ENCODE measurements at places on chromosomes 16 and 17.

- DNase-seq: no peak
These were observed 19.0 kb upstream of the PRKCA start for GRCh38 chr17:66283296-66283934.

- no peak for DNase-seq
These were observed 2.1 kb upstream of the KANSL1 start for GRCh38 chr17:46195217-46195855.

DNA sequence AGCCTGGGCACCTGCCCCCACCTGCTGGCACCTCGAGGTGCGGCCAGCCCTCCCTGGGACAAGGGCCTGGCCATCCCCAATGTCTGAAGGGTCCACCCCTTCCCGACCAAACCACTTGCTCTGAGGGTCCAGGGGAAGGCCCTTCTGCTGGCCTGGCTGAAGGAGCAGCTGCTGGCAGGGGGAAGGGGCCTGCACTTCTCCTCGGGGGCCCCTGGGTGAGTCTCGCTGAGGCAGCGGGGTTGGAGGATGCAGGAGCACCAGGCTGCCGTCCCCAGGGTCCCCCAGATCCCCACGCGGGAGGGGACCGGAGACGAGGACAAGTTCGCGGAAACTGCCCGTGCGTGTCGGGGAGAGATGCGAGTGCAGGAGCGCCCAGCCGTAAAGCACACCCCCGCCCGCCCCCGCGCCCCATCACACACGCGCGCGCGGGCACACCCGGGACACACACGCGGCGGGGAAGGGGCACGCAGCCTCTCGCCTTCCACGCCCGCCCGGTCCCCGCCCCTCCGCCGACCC lies 725 bp upstream of the CACNA1H start:
- peak; percentile 27 for DNase-seq

DNA sequence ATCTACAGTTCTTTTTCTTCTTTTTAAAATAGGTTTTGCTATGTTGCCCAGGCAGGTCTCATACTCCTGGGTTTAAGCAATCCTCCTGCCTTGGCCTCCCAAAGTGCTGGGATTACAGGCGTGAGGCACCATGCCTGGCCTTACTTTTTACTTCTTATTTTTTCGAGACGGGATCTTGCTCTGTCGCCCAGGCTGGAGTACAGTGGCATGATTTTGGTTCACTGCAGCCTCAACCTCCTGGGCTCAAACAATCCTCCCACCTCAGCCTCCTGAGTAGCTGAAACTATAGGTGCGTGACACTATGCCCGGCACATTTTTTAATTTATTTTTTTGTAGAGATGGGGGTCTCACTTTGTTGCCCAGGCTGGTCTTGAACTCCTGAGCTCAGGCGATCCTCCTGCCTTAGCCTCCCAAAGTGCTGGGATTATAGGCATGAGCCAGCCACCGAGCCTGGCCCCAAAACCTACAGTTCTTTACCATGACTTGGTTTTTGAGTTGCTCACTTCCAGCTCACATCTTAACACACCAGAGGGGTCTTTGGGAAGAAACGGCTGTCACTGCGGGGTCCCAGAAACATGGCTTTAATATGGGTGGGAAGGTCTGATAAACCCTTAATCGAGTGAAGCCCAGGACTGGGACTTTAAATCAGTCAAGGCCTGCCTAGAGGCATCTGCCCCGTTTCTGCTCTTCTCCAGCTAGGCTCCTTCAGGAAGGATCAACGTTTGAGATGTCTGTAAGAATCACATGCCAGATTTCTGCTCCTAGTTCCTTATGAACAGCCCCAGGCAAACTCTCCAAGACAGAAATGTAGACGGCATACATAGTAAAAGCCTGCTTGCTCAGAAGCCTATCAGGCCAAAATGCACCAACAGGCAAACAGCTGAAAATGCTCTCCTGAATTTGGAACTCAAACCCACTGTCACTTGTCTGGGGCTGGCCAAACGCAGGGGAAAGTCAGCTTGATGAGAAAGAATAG lies 91.7 kb upstream of the TOB1 start:
- no peak for DNase-seq

- no peak for DNase-seq
These were observed 143.0 kb upstream of the NOL11 start for GRCh38 chr17:67574658-67575293.

DNA sequence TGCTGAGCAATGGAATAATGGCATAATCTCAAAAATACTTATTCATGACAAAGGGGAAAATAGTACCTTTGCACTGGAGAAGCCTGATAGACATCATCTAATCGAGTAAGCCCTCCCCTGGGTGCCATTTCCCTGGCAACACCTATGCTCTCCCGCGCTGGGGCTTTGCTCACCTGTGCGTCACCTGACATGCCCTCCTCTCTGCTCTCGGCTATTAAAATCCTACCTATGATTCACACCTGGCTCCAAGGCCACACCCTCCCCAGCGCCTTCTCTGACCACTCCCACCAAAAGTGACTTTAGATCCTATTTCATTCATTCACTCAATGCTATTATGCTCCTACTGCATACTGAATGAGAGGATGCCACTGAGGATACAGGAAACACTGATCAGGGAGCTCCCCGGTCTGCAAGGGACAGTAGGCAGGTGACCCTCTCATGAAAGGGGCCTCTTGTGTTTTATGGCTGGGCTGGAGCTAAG lies 83.9 kb downstream of the NT5M start:
- DNase-seq: no peak

DNA sequence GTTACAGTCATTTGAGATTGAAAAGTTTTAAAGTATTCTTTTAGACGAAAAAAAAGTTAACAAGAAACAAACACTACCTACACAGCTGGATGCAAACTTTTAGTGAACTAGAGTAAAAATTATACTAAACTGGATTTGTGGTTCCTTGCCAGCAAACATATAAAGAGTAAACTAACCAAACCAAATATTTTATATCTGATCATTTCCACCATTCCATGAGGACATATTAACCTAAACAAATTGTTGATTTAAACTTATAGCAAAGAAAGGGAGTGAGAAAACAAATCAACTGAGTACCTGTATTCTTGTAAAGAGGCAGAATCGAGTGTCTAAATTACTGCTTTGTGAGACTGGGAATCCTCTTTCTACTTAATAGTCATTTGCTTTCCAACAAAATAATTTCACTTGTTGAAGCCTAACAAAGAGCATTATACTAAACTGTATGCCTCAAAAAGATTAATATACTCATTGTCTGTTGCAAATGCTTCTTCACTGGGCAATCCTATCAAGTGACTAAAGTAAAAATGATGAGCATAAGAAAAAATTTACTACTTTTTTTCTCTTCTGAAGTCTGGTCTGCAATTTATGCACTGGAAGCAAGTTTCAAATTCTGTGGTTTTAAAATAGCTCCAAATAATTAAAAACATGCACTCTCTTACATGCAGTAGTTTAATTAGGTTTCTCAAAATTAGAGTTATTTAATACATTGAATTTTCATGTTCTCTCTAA lies 37.5 kb downstream of the AKAP10 start:
- DNase-seq: no peak

DNA sequence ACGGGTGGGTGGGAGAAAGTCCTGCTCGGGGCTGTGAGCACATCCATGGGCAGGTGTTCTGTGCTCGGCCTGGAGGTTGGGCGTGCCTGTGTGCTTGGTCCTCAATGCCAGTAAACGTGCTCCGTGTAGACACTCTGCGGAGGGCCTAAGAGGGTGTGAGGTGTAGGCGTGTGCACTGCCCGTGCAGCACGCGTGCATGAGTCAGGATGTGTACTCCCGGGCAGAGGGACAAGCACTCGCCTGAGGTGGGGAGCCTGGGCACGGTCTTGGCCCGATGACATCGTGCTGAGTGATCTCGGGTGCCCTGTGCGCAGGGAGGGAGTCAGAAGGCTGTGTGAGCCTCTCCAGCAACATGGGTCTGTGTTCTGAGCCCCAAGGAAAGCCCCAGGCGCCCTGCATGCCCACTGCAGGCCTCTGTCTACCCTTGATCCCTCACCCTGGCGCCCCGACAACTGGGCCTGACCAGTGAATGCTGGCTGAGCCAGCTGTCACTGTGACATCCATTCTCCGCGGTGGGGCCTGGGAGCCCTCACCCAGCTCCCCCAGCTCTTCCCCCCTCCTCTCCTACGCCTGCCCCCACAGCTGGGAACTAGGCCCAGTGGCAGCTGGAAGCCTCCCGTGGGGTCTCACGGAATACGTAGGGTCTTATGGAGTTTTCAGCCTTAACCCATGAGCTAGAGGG lies 23.5 kb upstream of the NXPH3 start:
- DNase-seq: no peak

- DNase-seq: no peak
These were observed 159.8 kb upstream of the NOL11 start for GRCh38 chr17:67557921-67558320.

- no peak for DNase-seq
These were observed 1.4 kb upstream of the PIPOX start for GRCh38 chr17:29041571-29041970.
